SW 1271 (cell line): ENCODE measurements at places on chromosomes 6 and 20.

DNA sequence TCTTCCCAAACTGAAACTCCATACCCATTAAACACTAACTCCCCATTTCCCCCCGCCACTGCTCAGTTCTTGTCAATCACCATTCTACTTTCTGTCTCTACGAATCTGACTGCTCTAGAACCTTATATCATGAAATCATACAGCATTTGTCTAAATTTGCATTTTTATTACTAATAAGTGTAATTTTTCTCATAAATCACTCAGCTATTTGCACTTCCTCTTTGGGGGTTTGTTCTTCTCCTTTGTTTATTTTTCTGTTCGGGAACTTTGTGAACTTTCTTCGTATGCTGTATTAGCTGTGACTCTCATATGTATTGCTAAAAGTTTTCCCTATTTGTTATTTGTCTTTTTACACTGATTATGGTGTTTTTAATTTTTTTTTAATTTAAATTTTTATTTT is 152.2 kb downstream of the SLC16A10 start:
- no peak for DNase-seq

GRCh38 chr6:141867767-141868166 is 265.0 kb upstream of the GJE1 start:
- no peak for DNase-seq

DNA sequence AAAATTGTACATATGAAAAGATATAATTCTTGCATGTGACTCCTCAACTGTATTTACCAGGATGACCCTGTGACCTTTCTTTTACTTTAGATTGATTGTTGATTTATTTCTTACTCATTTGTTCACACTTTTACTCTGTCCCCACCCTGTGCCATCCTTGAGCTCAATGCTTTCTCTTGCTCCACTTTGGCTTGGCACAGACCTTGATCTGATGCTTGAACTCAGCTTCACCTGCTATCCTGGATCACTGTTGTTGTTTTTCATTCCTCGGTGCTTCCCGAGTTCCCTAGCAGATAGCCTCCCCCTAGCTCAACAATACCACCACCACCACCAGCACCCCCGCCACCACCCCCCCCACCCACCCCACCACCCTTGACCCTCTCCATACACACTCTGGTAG is 102.1 kb downstream of the EYA4 start:
- DNase-seq: no peak

DNA sequence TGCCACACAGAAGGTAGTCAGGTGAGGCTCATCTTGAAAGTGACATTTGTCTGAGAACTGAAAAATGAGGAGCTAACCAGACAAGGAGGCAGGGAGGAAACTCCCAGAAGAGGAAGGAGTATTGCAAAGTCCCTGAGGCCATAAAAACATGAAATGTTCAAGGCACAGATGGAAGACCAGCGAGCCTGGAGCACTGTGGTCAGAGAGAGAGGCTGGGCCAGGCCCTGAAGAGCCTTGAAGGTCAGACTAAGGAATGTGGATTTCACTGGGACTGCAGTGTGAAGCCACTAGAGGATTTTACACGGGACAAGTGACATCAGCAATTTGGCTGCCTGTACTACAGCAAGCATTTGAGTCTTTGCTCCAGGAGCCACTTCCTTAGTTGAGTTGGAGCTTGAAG is 21.1 kb upstream of the TMEM181 start:
- DNase-seq: no peak

DNA sequence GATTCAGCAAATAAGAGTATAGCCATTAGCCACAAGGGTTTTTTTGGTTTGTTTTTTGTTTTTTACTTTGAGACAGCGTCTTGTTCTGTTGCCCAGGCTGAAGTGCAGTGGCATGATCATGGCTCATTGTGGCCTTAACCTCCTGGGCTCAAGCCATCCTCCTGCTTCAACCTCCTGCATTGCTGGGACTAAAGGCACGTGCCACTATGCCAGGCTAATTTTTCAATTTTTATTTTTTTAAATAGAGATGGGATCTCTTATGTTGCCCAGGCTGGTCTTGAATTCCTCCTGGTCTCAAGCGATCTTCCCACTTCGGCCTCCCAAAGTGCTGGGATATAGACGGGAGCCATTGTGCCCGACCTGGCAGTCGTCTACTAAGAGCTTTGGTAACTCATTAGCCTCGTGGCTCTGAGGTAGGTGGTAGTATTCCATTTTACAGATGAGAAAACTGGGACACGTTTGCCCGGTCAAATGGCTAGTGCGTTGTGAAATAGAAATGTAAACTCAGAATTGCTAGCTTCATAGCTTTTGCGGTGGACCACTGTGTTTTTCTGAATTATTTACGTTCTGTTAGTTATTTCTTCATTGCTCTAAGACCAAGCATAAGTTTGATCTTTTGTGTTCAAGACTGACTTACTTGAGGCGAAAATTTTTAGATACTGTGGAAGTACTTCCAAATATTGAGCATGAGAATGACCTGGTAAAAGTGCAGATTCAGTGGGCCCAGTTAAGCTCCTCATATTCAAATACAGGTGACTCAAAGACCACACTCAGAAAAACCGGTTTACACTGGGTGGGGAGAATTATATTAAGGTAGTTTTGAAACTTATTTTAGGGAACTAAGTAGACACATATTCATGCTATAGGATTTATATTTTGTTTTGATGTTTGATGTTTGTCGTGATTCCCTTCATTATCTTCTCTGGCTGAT is 2.1 kb downstream of the PANK2 start:
- DNase-seq: no peak

- DNase-seq: peak; percentile 75
Observed at GRCh38 chr6:90284236-90285041, 12.2 kb downstream of the BACH2 start.
